AML-193 (cell line): ENCODE measurements at places on chromosomes 7 and 10.

GRCh38 chr10:71029411-71029892 is 141.1 kb upstream of the PCBD1 start:
- DNase-seq, result no peak

DNA sequence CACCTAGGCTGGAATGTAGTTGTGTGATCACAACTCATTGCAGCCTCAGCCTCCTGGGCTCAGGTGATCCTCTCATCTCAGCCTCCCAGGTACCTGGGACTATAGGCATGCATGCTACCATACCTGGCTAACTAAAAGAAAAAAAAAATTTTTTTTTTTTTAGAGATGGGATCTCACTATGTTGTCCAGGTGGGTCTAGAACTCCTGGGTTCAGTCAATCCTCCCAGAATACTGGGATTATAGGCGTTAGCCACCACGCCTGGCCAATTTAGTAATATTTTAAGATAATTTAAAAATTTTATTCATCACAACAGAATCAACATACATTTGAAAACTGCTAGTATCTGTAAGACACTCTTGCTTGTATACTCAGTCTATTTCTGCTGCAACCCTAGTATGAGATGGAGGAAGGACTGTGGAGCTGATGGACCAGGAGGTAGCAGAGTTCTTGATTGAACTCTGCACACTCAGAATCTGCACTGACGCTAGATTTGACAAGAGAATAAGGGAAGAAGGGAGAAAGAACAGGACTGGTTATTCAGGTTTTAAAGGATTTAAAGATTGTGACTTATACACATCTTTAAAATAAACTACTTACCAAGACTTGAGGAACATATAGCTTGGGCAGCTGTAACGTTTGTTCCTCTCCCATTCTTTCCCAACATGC is 57.6 kb downstream of the VCL start:
- DNase-seq, result no peak

- DNase-seq, result no peak
Observed at GRCh38 chr10:111875725-111876124, 307.8 kb downstream of the GPAM start.

DNA sequence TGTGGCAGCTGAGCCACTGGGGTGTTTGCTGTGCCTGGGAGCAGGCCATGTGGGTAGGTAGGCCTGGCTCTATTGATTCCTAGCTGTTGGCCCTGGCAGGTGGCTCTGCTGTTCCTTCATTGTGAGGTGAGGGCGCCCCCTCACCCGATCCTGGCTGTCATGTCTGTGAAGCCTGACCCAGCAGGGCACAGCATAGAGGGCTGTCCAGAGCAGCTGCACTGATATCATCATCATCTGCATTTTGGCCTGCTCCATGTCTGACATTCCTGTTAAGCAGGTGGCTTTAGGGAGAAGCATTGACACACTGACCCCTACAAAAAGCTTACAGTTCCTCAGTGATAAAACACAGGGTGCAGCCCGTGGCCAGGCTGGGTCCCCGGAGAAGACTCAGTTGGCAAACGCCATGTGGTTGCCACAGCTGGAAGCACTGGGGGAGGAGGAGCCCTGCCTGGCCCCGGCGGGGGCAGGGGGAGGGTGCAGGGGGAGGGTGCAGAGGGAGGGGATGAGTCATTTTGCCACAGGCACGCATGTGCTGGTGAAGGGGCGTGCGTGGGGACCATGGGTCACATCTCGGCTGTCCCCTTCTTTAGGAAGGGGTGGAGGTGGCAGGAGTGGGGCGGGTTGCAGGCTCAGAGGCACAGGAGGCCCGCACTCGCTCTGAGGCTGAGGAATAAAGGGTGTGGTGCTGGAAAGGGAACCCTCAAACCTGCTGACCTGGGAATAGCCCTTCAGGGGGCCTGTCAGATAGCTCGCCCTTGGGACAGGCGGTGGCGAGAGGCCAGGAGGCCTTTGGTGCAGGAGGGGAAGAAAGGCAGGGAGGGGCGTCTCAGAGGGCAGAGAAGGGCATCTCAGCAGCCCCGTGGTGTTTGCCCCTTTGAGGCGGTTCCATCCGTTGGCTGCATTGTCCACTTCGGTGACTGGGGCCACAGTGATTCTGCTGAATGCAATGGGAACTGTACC is 31.6 kb downstream of the IKZF1 start:
- no peak for DNase-seq

GRCh38 chr7:87627634-87627994 is 584 bp upstream of the RUNDC3B start:
- no peak for DNase-seq

DNA sequence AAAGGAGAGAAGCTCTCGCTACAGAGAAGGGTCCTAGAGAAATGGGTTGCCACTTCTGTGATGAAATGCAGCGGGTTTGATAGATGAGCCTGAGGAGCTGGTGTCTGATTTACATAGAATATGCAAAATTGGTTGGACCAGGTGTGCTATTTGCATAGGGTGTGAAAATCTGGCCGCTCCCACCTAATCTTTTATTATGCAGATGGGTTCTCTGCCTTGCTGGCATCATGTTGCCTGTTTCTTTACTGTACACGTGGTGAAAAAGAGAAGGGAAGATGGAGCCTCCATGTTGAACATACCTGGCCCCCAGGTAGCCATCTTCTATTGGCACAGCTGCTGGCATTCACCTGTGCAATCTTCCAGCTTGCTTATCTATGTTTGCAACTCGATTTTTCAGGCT is 212.2 kb downstream of the ANKRD7 start:
- no peak for DNase-seq

DNA sequence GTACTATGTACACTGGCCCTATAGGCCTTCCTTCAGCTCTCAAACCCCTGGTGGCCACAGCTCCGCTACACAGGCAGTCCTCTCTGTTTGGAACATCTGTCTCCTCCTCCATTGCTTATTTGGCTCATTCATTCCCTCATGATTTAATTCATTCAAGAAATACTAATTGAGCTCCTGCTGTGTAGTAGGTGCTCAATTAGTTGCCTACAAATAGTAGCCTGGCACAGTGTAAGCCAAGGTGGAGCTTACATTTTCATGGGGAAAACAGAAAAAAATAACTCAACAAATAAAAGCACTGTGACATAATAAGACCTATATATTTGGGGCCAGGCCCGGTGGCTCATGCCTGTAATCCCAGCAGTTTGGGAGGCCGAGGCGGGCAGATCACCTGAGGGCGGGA is 3.4 kb upstream of the FIS1 start:
- DNase-seq, result no peak

GRCh38 chr7:39493934-39494333 is 72.3 kb upstream of the YAE1 start:
- DNase-seq, result no peak

DNA sequence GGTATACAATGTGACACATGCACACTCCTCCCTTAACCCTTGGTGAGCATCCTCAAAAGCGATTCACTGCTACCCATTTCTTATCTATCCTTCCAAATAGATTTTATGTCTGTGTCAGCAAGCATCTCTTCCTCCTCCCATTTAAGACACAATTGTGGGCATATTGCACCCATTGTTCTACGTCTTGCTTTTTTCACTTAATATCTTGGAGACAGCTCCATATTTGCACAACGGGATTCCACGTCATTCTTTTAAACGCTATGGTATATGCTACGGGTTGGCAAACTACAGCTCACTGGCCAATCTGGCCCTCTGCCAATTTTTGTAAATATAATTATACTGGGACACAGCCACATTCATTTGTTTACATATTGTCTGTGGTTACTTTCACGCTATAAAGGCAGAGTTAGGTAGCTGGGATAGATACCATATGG is 88.6 kb downstream of the RNF216 start:
- no peak for DNase-seq

GRCh38 chr10:93235686-93236085 is 162.0 kb downstream of the CYP26A1 start:
- no peak for DNase-seq

DNA sequence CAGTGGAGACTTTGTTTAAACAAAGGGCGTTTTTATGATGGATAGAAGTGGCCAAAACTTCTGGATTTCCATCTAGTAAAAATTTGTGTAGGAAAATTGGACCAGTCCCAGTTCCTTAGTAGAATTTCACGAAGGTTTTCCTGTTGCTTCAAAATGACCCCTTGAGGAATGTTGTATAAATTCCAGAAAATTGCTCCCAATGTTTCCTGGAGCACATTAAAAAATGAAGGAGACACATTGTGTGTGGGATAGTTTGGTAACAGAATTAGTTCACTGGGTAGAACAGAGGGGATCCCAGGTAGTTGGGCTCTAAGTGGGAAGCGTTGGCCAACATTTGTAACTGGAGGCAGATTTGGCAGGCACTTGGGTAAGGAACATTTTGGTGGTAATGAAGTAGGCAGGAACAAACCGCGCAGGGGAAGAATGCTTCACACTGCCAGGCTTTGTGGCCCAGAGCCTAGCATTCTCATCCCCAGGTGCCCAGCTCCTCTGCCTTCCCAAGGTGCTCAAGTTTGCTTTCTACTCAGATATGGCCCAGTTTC is 758.6 kb downstream of the AUTS2 start:
- no peak for DNase-seq

- no peak for DNase-seq
Observed at GRCh38 chr10:65742906-65743305, 1182.9 kb upstream of the LRRTM3 start.
